ENCODE measurements at places on chromosomes 5 and 9.

GRCh38 chr9:68966496-68966944 lies 47.4 kb downstream of the PRKACG start:
- no peak for DNase-seq

DNA sequence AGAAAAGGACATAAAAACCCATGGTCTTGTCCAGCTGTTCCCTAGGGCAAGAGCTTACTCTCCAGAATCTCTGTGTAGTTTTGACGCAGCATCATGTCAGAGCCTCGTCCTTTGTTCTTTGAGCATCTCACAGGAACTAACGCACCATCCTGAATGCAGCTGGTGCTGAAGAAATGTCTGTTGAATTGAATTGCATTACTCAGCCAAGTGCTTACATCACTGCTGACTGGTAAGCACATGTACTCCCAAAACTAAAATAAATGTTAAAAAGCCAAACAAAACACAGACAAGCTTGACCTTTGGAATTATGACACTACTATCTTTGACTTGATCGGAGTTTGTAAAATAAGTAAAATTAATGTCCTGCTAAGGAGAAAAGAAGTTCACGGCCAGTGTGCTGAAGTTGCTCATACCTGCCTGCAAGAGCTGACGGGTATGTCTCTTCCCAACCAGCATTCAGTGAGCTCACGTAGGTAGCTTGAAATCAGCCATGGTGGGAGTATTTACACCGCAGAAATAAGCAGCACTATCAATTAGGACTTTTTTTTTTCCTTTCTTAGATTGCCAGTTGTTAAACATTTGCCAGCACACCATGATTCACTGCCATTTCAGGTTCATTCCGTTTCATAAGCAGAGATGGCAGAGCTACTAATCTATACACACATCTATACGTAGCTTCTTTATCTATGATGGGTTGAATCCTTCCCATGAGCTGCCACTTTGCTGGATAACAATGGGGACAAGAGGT lies 310.6 kb upstream of the MSX2 start:
- DNase-seq = no peak

- DNase-seq = no peak
These were observed 17.3 kb downstream of the SCAMP1 start for GRCh38 chr5:78377718-78378105.

DNA sequence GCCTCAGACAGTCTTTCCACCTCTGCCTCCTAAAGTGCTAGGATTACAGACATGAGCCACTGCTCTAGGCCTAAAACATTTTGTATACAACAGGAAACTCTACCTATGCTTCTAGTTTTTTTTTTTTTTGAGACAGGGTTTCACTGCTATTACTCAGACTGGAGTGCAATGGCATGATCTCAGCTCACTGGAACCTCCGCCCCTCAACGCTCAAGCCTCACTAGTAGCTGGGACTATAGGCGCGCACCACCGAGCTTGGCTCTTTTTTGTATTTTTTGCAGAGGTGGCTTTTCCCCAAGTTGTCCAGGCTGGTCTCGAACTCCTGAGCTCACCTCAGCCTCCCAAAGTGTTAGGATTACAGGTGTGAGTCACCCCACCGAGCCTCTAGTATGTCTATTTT lies 5.4 kb downstream of the HSPA9 start:
- DNase-seq = no peak

GRCh38 chr5:80070338-80071056 lies 35.3 kb downstream of the THBS4 start:
- DNase-seq = no peak

DNA sequence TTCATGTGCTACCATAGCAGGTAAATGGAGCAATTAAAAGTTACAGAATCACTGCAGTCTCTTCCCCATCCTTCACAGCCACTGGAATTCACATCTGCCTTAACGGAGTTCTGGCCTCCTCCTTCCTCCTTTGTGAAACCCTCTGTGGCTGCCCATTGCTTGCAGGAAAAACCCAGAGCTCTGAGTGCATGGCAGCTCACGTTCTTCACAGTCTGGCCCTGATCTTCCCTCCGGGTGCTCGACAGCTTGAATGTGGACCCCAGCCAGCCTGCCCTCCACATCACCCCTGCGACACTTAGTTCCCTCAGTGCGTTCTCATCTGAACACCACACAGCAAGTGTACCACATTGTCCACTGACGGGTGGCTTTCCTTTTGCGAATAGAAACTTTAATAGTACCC lies 63.2 kb upstream of the RUFY1 start:
- DNase-seq = no peak

DNA sequence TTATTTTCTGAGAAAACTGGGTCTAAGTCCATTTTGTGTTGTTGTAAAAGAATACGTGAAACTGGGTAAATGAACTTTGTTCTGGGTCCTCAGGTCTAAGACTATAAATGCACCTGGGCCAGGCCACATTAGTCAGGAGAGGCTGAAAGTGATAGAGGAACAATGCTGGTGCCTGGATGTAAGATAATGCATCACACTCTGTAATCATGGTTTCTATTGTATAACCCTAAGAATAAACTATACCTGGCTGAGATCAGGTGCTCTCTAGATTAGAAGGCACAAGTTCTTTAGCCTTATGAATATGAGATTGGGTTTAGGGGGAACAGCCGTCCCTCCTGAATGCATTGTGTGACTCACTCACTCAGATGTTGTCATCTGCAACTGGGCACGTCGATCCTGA lies 675.5 kb downstream of the HTR1A start:
- no peak for DNase-seq

DNA sequence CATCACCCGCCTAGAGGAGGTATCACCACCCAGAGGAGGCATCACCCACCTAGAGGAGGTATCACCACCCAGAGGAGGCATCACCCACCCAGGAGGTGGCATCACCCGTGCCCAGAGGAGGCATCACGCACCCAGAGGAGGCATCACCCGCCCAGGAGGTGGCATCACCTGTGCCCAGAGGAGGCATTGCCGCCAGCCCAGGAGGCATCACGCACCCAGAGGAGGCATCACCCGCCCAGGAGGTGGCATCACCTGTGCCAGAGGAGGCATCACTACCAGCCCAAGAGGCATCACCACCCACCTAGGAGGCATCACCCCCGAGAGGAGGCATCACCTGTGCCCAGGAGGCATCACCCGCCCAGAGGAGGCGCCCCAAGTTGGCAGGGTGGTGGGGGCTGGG lies 2.6 kb downstream of the NOTCH1 start:
- no peak for DNase-seq

GRCh38 chr5:141843156-141843927 lies 34.9 kb downstream of the PCDH1 start:
- no peak for DNase-seq

- no peak for DNase-seq
These were observed 13.4 kb downstream of the SLC44A1 start for GRCh38 chr9:105257809-105258208.

GRCh38 chr9:129164246-129164930 lies 13.7 kb downstream of the IER5L start:
- DNase-seq = no peak

GRCh38 chr9:98641695-98642094 lies 67.0 kb downstream of the GABBR2 start:
- DNase-seq = no peak

- no peak for DNase-seq
These were observed 8.8 kb upstream of the OTULINL start for GRCh38 chr5:14572836-14573235.

DNA sequence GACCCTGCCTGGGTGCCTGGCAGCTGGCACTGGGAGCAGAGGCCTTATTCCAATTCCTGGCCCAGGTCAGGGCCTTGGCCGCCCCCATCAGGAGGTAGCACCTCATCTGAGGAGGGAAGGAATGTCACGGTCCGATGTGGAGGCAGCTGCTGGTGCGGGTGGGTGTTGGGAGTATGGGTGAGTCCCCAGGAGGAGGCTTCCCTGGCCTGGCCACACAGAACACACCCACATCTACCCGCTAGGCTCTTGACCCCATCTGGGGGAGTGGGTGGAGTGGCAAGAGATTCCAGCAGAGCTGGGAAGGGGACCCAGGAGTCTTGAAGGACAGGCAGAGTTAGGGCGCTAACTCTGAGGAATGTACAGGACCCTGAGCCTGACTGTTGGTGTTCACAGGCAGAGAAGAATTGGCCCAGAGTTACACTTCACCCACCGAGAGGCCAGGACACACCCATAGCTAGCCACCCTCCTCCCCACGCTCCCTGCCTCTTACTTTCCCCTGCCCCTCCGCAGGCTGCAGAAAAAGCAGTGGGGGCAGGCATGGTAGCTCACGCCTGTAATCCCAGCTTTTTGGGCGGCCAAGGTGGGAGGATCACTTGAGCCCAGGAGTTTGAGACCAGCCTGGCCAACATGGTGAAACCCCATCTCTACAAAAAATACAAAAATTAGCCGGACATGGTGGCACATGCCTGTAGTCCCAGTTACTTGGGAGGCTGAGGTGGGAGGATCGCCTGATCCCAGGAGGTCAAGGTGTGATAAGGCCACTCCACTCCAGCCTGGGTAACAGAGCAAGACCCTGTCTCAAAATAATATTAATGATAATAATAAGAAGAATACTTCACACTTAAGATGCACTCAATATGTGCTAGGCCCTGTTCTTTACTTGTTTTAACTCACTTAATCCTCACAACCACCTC lies 6.0 kb downstream of the OLFML2A start:
- DNase-seq = no peak

DNA sequence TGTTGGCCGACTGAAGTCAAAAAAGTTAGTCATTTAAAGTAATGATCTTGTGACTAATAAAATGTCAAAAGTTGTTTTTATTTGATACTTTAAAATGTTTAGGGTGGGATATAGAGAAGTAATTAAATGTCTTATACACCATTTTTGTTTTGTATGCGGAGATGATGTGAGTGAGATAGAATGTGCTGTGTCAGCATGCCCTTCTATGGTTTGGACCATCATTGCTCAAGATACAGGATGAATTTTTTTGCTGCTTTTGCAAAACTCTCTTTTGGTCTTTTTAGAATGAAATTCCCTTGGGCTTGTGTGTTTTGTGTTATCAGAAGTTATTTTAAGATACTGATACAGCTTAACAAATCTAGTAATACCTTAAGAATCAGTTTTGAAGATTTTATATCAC lies 12.5 kb downstream of the SRFBP1 start:
- DNase-seq = no peak

DNA sequence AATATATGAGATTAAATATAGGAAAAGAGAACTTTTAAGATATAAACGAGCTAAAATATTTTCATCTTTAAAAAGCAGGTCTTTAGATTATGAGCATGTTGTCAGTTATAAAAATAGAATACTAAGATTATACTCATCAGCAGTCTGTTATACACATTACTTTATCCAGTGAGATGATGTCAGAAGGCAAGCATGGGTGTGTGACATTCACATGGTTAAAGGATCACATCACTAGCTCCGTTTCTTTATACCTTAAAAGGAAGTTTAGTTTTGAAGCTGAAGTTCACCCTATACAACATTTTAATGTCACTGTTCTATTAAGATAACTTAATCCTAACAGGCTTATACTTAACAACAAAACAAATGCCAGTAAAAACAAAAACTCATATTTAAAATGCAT lies 59.6 kb downstream of the RICTOR start:
- no peak for DNase-seq

DNA sequence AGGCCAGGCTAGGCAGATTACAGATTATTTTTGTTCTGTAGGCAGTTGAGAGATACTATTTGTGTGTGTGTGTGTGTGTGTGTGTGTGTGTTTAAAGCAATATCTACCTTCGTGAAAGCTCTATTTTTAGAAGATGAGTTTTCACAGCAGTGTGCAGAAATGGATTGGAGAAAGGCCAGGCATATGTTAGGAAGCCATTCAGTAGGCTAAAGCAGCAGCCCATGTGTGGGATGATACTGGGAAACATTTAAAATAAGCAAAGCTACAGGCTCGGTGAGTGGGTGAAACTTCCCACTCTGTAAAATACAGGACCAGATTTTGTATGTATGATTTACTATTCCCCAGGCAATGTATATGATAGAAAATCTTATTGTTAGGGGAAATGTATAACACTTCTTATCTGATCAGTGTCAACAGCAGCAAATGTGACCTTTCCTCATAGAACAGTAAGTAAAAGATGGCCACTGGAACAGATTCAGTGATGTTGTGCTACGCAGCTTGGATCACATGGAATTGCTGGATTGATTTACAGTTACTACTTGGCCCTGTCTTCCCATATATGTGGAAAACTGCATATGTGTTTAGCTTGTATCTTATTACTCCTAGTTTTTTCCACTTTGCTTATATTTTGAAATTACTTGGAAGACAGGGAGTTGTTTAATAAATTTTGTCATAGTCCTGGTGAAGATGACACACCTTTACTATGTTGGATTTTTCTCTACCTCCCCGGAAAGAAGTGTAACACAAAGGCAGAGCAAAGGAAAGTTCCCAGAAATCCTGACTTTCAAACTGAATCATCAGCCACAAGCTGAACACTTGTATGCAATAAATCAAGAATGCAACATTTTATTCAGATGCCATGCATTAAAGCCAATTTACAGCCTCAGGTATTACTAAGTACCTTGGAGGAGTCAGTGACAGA lies 1077.7 kb upstream of the SEMA6A start:
- no peak for DNase-seq

- peak; percentile 56 for DNase-seq
These were observed 48.8 kb downstream of the SH3GL2 start for GRCh38 chr9:17627641-17628040.

GRCh38 chr5:155106221-155106620 lies 92.7 kb downstream of the KIF4B start:
- no peak for DNase-seq

DNA sequence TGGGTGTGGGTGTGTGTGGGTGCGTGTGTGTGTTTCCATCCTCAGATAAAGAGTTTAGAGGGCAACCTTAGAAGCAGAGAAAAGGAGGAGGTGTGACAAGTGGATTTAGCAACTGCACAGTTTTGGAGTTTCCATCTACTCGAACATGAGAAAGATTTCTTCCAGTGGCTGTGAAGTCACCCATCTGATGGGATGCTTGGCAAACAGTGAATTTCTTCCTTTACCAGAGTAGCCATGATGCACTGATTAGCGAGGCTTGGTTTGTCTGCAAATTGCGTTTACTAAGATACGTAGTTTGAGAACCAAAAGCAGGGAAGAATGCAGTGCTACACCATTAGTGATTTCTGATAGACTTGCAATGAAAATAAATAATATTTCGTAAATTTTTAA lies 791 bp upstream of the STARD4 start:
- no peak for DNase-seq

DNA sequence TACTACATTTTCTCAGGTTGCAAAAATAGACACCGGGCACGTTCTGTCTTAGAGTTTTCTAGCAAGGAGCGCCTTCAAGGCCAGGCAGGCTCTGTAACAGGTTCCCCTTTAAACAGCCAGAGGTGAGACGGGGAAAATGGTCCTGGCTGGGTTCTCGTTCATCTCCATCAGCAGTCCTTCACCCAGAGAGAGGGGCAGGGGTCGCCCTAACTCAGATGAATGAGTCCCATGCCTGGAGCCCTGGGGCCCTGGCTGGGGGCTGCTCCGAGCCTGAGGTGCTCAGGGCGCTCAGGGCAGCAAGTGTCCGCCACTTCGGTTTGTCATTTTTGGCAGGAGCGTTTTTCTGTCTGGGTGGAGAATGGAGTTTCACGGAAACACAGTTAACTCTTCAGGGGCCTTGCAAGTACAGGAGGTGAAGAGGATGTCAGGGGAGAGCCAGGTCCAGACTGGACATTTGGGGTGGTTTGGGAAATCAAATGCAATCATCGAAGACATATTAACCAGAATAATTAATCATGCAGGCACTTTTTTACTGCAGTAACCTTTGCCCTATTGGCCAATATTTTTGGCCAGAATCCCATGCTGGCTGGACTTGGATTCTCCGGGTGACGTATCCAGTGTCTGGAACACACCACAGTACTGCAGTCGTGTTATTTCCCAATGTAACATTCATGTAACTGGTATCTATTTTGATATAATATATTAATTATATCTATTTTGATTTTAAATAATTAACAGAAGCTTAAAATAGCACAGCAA lies 2.9 kb downstream of the NTNG2 start:
- no peak for DNase-seq

- DNase-seq = peak; percentile 14
These were observed 723.3 kb upstream of the GRAMD2B start for GRCh38 chr5:125699860-125700259.

Data from SHP77 (cell line).